Progenitor cell of endocrine pancreas (in vitro differentiated cells): ENCODE measurements at places on chromosomes 11 and 22. TPM values are rescaled to one million over a fixed set of nuclear protein-coding genes. Genes with fewer than 3 reads are reported as not detected.

- DNase-seq: no peak
These were observed 94.2 kb downstream of the ABTB2 start for GRCh38 chr11:34263441-34264091.

- no peak for DNase-seq
These were observed 109.3 kb upstream of the SNX19 start for GRCh38 chr11:131025421-131026125.

DNA sequence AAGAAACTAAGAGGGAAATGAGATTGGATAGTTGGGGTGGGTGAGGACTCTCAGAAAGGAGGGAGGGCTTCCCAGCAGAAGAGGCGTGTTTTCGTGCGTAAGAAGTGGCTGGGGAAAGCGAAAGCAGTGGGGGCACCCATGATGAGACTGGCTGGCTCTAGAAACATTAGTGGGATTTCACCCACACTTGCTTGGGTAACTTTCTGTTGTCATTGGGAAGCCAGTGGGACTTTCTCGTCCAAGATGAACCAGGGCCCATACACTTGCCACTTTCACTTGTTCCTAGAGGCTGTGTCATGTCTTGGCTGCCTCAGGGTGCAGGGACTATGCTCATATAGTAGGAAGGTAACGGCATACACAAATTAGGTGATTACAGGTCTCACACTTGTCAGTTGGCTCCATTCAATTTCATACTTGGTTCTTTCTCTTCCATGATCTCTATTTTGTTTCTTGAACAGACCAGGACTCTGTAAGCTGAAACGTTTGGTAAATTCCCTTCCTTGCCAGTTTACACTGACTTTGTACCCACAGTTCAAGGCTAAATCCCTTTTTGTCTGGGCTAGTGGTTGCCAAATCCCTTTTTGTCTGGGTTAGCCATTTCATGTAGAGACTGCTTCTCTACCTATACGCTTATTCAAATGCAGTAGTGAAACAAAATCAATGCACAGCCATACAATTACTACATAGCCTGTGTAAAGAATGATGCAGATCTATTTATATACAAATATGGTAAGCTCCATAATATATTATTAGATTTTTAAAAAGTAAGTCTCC lies 42.0 kb upstream of the CXCR5 start:
- DNase-seq: no peak

DNA sequence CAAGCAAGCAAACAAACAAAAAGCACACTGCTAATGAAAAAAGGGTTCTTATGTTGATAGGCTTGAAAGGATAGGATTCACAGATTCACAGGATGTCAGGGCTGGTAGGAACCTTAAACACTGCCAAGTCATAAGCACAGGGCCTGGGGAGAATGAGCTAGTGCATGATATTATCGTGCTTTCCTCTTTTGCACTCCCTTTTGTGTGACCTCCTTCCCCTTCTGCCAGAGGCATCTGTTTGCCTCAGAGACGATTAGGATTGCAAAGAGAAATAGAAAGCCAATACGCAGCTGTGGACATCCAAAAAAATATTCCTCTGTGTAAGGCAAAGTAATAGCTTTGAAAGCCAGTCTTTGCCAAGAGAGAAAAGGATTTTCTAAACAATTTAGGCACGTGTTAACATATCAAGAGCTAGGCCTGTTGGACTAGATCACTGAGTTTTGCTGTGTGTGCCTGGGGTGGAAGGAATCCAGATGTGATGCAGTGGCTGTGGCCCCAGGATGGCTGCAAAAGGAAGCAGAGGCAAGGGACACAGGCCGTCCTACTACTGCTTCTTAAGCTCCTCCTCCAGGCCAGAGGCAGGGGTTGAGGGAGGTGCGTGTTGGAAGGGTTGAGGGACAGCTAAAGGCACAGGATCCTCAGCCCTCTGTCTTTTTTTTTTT lies 30.6 kb downstream of the MCHR1 start:
- DNase-seq: no peak

- DNase-seq: no peak
These were observed 1.9 kb downstream of the CLDN5 start for GRCh38 chr22:19522190-19522880.

- DNase-seq: no peak
These were observed 20.9 kb downstream of the SHISAL1 start for GRCh38 chr22:44291674-44292360.

GRCh38 chr22:29625090-29625825 lies 21.8 kb downstream of the NF2 start:
- no peak for DNase-seq

DNA sequence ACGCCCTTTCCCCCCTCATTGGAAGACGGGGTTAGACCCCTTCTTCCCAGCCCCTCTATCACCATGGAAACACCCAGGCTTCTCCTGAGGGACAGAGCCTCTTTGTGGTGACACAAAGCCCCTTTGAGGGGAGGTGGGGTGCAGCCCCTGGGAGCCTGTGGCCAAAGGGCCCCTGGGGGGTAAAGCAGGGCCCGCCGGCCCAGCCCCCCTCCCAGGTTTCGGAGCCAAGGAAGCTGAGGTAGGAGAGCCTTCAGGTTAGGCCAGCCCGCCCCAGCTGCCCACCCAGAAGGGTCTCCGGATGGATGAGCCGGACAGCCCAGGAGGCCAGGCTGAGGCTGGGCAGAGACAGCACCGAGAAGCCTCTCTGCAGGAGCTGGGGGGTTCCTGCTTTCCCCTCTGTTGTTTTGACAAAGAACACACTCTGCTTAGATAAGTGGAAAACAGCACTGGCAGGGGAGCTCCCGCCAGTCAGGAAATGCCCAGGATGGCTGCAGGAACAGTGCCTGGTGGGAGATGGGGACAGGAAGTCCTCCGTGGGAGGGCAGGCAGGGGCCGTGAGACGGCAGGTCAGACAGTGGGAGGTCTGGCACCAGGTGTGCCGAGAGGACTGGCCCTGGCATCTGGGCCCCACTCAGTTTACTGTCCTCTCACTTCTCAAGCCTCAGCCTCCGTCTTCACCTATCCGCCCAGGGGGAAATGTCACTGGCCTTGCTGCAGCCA lies 18.2 kb downstream of the ARVCF start:
- no peak for DNase-seq

DNA sequence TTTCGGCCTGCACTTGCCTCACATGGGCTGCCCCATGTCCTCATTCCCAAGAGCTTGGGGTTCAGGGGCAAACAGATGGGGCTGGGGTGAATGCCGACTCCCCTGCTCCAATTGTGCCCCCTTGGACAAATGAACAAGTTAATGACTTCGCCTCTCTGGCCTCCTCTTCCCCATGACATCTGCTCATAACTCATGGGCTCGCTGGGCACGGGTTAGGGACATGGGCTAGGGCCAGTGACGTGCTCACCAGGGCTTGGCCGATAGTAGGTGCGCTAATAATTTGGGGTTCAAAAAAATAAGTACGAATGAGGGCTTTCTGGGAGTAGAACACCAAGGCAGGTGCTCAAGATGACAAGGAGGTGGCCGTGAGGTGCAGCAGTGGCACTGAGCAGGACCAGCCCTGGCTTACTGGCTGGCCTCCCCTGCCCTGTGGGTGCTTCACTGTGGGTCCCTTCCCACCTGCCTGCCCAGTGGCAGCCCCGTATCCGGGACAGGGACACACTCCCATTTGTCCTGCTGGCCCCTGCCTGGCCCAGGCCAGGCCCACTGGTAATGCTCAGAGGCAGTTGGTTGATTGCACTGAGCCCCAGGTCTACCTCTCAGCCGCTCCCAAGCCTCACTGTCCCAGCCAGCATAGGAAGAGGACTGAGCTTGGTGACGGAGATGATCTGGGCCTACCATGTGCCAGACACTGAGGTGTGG lies 12.3 kb downstream of the CBX6 start:
- DNase-seq: no peak

Gene ST14
- 94.7 and 94.9 TPM in 2 replicates for total RNA-seq

Gene SLC25A45
- total RNA-seq: 4.0 and 5.3 TPM in 2 replicates

Gene OR2AG2
- total RNA-seq: 0.48 and 1.0 TPM in 2 replicates

Gene POTEH
- total RNA-seq: not detected in 2 replicates

Gene PTGDR2
- 2.0 and 2.2 TPM in 2 replicates for total RNA-seq

Gene OR52A1
- not detected in 2 replicates for total RNA-seq
